ENCODE measurements at places on chromosomes 1 and 21.

GRCh38 chr1:35592991-35593769 lies 20.1 kb downstream of the TFAP2E start:
- DNase-seq = no peak

DNA sequence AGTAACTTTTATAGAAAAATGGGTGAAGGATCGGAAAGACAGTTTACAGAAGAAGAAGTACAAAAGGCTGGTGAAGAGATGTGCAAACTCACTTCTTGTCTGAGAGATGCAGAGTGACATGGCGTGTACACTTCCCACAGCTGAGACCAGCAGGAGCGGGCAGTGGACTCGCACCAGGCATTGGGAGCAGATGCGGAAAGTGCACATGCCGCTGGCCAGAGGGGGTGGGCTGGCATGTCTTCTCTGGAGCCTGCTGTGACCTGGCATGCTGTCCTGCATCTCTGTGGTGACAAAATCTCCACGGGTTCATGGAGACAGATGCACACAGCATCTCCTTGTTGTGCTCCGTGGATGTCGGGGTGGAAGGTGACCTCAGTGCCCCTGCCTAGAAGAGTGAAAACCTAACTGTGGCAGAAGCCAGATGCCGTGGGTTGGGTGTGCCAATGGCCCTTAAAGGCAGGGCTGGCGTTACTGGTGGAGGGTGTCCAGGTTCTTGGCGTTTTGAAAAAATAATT lies 128.6 kb upstream of the COL6A1 start:
- no peak for DNase-seq

DNA sequence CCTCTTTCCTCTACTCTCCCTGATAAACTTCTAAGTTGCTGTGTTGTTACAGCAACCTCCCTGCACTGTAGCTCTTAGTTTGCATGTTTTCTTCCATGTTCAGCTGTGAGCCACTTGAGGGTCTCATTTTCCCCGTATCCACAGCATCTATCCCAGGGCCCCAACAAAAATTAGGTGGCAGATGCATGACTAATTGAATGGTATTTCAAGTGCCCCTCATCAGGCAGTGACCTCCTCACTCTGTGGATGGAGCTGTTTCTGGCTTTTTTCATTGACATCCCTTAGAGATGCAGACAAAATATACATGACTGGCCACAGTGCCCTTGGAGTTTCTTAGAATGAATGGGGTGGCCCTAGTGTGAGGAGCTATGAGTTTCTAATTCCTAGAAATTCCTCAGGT lies 3.4 kb downstream of the CASQ2 start:
- no peak for DNase-seq

GRCh38 chr1:162421258-162422164 lies 9.6 kb upstream of the SH2D1B start:
- DNase-seq = no peak

DNA sequence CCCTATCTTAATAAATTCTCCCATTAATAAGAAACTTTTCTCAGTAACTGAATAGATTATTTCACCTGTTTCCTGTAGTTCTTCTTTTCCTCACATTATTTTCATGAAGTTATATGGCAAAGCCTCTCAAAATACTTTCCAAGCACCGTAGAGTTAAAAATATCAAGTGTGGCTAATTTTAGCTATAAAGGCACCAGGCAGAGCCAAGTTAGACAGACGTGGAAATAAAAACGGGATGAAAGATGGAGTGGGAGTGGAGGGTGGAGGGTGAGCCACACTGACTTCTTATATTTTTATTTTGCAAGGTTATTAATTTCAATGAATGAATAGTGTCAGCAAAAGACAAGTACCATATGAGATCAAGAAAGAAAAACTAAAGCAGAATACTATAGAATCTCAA lies 71.7 kb downstream of the ENAH start:
- no peak for DNase-seq

DNA sequence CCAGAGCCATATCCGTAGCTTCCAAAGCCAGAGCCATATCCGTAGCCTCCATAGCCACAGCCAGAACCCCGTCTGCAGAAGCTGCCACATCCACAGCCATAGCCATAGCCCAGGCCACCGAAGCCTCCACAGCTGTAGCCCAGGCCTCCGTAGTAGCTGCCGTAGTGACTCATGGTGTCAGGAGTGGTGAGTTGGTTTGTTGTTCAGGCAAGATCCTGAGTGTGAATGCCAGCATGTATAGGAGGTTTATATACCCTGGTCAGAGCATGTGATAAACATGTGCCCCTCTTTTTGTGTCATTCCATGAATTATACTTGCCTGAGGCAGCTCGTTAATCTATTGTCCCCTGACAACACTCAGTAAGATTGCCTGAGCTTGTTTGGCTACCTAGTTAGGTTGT lies at the start of gene KRTAP19-1:
KRTAP19-1 (minus strand) TSS at position 223 of the 400 bp plus-strand sequence; CDS start at position 173, 50 bp downstream.
- DNase-seq = no peak

DNA sequence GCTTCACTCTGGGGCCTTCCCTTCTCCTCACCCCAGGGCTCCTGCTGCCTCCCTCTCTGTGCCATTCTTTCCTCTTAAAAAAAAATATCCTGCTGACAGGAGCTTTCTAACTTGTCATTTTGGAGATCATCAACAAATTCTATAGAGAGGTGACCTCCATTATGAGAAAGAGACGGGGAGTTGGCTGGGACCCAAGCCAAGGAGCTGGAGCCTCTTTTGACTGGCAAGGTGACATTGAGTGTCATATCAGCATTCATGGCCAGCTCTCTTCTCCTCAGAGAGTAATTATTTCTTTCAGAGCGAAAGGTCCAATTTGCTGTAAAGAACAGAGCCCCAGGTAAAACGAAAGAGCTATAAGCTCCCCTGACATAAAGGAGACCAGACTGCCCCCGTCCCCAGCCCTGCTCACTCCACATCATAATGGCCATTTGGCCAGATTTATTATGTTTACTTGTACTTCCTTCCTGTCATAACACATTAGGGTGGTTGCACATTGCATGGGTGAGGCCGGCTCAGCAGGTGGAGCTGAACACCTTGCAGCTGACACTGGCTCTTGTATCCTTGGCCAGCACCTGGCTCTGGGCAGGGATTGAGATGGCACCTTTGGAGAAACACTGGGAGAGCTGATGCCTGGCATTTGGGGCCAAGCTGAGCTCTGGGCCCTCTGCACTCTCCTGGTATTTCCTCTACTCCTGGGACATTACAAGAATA lies 404.0 kb upstream of the VAMP3 start:
- no peak for DNase-seq

GRCh38 chr21:27565364-27565763 lies 598.5 kb upstream of the ADAMTS5 start:
- no peak for DNase-seq

DNA sequence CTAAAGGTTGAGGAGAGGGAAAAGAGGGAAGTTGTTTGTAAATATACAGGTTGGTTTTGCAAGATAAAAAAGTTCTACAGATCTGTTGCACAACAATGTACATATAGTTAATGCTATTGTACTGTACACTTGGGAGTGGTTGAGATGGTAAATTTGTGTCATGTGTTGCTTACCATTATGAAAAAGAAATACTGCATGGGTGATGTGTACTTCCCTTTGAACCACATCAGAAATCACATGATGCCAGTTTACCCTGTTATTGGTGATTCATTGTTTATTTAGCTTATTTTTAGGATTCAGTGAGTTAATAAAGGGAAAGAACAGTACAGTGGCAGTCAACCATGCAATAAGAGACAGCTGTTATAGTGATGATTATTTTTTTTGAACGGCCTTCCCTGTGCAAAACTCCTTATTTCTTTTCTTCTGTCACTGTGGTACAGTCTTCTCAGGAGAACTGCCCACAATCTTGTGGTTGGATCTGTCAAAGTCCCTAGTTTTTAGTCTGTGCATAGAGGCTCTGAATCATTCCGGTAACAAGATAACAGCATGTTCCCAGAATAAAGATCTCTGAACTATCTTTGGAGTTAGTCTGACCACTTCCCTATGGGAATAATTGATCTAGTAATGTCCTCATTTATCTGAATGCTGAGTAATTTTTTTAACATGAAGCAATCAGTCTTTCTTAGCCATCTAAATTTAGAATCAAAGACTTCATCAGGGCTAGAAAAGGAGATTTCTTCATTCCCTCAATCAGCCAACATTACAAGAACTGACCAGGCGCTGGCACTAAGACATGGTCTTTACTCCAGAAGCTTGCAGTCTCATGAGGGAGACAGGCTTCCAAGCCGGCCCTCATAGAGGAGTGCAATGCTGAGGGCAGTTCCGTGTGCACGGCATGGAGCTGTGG lies 84.2 kb downstream of the SH3GLB1 start:
- DNase-seq = no peak

DNA sequence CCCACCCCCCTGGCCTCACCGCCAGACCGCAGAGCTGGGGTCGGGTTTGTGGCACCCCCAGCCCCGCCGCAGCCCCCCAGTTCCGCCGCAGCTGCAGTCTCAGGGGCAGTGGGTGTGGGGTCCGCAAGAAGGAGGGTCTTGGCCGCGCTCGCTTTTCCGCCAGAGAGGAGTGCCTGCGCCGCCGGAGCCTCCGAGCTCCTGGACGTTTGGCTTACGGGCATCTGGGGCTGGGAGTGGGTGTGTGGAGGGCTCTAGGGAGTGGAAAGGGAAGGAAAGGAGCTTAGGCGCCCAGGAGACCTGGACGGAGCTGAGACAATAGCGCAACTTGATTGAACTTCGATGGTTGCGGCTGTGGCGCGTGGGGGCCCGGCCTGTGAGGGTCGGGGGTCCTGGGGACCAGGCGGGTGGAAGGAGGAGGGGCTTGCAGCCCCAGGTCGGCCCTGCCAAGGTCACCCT lies 88.8 kb upstream of the IPO9 start:
- DNase-seq = peak; percentile 11

- no peak for DNase-seq
These were observed 27.9 kb downstream of the EDARADD start for GRCh38 chr1:236421850-236422516.

- DNase-seq = no peak
These were observed 65.9 kb downstream of the WDR64 start for GRCh38 chr1:241717975-241718374.

- no peak for DNase-seq
These were observed 42.1 kb downstream of the HOOK1 start for GRCh38 chr1:59856725-59857338.

- DNase-seq = no peak
These were observed 43.7 kb upstream of the KANK4 start for GRCh38 chr1:62362926-62363325.

GRCh38 chr1:230230273-230230672 lies 163.2 kb downstream of the GALNT2 start:
- DNase-seq = no peak

GRCh38 chr21:34367320-34367935 lies 3.6 kb downstream of the KCNE2 start:
- peak; percentile 69 for DNase-seq

DNA sequence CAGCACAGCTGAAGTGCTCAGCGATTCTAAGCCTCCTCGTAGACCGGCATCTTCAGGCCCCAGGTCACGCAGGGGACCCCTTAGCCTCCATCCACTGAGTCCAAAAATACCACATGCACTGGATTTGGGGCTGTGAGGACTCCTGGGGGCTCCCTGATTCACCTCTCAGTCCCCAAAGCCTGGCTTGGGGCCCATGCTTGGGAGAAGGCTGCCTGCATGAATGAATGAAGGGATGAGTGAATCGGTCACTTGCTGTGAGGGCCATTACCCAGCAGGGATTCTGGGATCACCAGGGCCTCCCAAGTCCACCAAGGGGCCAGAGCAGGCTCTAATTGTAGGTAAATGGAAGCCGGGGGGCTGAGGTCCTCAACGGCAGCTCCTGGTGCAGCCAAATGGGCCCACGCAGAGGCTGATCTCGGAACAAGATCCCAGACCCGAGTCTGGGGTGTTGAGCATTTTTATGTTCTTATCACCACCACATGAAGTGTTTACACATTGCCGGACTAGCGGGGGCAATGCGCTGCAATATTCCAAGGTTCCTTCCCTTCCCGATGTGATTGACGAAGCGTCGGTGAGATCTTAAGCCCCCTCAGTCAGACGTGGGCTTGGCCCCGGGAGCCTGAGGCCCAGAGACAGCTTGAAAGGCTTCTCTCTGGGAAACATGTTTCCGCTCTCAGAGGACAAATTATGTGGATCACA lies 13.6 kb upstream of the ARHGEF16 start:
- no peak for DNase-seq

DNA sequence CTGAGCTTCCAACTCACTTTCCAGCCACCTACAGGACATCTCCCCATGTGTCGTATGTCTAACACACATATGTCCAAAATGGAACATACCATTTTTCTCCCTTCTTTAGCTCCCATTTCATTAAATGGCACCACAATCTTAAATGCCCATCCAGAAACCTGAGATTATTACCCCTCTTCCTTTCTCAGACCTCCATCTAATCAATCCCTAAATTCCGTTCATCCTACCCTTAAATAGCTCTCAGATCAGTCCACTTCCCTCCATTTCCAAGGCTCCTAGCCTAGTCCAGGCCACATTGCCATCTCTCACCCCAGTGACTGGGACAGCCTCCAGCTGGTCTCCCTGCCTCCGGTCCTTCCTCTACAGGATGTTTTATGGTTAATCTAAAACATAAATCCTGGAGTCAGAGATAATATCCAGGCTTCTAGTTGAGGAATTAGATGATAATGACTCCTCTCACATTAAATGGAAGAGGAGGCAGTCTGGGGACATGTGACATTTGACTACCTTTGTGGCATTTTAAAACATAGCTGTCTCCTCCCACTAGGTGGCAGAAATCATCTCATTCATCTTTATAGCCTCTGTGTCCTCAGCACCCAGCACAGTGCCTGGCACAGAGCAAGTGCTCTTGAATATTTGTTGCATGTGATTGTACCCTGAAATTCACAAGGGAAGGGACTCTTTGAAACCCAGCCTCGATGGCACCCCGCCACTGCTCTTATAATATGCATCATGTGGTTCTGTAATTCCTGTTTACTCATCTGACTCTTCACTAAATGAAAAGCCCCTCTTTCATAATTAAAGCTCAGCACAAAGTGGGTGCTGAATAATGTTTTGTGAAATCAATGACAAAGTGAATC lies 102.3 kb downstream of the TMEM53 start:
- no peak for DNase-seq

DNA sequence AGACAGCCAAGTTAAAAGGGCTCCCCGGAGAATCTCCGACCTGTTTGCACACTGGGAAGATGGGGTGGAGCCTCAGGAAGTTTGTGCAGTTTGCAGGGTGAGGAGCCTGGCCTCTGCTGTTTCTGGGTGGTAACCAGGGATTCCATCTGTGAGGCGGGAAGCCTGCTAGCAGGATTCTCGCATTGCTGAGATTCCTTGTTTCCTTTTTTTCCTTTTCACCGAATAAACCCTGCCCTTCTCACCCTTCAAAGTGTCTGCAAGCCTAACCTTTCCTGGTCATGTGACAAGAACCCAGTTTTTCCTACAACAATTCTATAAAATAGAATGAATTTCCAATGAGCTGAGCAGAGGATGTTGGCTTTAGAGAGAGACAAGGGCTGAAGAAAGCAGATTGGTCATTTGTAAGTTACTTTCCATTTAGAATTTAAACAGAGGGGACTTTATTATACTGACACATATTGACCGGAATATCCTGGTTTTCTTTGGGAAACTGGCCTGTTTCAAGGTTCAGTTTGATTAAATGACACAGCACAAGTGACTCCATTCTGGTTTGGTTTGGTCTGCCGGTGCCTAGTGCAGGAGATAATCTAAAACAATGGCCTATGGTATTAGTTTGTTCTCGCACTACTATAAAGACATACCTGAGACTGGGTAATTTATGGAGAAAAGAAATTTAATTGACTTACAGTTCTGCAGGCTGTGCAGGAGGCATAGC lies 48.7 kb upstream of the DNAH14 start:
- DNase-seq = no peak

- DNase-seq = no peak
These were observed 22.0 kb upstream of the VAMP3 start for GRCh38 chr1:7749126-7749525.

Data from natural killer cell (primary cell).